ENCODE measurements at places on chromosomes 7 and 10.
A peak's percentile ranks its signal among the peaks of the same experiment; 100 is the strongest.

GRCh38 chr10:28970231-28970630 is 292.9 kb downstream of the BAMBI start:
- DNase-seq, result no peak

- DNase-seq, result no peak
Observed at GRCh38 chr10:34773636-34774630, 41.2 kb downstream of the PARD3 start.

GRCh38 chr7:67440321-67440720 is 443.7 kb downstream of the TYW1 start:
- no peak for DNase-seq

- DNase-seq, result no peak
Observed at GRCh38 chr7:116740755-116741462, 68.9 kb downstream of the MET start.

DNA sequence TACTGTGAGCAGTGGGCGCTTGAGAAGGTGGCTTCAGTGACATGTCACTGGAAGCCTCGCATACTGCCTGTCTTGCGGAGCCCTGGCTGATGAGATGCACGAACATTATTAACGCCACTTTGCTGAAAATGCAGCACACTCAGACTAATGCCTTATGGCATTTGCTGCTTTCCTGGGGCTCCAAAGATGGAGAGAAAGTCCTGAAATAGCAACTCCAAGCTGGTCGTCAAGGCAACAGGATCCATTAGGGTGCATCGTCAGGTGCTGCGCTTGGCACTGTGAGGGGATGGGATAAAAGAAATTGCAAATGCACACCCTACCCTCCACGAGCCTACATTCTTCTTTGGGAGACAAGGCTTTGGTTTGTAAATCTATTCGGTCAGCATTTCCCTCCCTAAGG is 592.5 kb downstream of the TYW1 start:
- DNase-seq, result no peak

DNA sequence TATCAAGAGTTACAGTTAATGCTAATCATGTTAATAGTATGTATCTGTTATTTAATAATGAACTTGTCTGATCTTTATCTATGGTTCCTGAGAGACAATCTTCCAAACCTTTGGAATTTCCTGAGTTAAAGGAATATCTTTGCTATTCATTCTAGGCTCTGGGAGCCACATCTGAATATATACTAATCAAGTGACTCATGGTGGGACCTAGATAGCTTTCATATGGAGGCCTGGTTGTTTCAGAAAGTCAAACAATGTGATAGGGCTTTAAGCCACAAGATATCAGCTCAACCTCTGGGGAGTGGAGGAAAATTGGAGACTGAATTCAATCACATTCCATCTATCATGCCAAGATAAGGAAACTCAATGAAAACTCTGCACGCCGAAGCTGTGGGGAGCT is 746.4 kb downstream of the TNS3 start:
- no peak for DNase-seq

- peak; percentile 40 for DNase-seq
Observed at GRCh38 chr10:87850742-87851205, 12.6 kb downstream of the KLLN start.

DNA sequence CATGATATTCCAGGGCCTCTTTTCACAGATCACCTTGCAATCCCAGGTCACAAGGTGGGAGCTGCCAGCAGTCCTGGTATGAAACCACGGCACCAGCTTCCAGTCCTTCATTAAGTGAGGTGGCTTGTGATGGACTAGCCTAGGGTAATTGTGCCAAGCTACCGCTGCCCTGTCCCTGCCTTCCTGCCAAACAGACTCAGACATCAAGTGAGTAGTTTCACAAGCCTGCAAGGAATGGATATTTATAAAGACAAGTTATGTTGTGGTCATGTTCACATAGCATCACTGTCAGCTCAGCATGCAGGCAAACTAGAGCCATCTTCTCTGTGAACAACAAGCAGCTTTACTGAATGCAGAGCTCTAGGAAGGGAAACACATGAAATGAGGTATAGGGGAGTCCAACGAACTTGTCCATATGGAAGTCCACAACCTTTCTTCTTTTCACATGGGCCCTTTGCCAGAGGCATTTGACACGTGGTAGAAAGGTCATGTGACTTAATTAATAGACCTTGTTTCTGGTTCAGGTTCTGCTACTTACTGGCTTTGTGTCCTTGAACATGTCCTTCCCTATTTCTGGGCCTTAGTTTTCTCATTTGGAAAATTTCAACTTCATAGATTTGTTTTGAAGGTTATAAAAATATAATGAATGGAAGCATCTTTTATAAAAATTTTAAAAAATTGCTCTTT is 1061.2 kb downstream of the KCNMA1 start:
- DNase-seq, result no peak

GRCh38 chr7:132392713-132393112 is 183.6 kb downstream of the PLXNA4 start:
- no peak for DNase-seq

DNA sequence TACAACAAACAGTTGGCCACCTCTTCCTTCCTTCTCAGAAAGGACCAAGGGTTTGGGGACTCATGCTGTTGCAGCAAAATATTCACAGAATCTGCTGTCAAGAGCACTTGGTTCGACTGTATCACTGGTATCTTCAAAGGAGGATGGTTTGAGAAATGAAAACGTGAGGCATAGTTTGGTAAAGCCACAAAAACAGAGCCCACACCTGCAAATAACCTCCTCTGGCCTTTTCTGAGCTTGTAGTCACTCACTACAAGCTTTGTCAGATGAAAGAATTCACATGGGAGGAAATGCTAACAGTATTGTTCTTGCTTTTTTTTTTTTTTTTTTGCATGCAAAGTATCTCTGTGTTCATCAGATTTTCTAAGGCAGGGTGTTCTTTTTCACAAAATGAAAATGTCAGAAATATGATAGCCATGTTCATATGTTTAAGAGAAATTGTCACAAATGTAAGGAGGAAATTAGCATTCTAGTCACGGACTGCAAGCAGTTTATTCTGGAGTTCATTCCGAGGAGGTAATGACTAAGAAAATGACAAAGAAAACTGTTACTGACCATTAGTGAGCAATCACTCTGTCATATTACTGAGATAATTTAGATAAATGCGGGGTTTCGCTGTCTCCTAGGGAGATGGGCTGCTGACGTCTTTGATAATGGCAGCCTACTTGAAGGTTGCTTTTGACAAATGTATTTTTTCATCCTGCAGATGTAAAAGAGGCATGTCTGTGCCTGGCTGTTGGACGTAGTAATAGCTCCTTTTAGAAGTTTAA is 117.8 kb upstream of the MYO3A start:
- no peak for DNase-seq

- DNase-seq, result peak; percentile 94
Observed at GRCh38 chr7:55365675-55366460, 731 bp downstream of the LANCL2 start.

- no peak for DNase-seq
Observed at GRCh38 chr7:156684661-156685060, 44.1 kb downstream of the RNF32 start.

DNA sequence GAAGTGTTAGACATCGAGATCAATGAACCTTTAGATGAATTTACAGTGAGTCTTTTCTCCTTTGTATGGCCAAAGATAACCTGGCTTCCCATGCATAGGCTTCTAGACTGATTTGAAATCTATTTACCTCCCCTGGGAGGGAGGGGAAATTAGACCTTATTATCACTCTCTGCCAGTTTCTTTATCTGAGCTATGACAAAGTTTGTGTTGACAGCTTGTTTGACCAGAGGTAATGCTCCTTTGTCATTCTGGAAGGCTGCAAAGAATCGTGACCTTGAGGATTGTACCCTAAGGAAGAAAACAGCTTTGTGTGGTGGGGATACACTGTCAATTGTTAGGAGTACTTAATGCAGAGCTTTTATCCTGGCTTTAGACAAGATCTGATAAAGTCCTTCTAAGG is 36.4 kb downstream of the RBM33 start:
- DNase-seq, result no peak

- no peak for DNase-seq
Observed at GRCh38 chr7:114008696-114009095, 89.9 kb upstream of the PPP1R3A start.

GRCh38 chr10:21889477-21890275 is 113.9 kb downstream of the DNAJC1 start:
- DNase-seq, result no peak

GRCh38 chr7:111012799-111013675 is 77.9 kb upstream of the LRRN3 start:
- peak; percentile 53 for DNase-seq

DNA sequence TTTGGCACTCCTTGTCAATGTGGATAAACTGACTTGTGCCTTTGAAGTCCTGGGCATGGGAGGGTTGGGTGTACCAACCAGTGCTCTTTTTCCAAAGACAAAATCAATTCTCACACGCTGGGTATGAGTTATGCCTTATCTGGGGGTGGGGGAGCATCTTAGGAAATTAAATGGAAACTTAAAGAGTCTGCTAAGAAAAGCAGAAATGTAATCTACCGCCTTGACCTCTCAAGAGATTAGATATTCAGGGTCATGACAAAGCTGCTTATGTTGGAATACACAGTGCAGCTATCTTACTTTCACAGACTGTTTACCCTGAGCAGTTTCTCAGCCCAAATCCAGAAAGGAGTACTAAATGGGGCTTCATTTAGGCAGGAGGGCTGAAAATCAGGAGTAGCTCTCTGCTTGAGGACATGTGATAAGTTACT is 2.6 kb downstream of the MEST start:
- DNase-seq, result no peak

- DNase-seq, result no peak
Observed at GRCh38 chr7:136053689-136054485, 76.7 kb upstream of the MTPN start.

DNA sequence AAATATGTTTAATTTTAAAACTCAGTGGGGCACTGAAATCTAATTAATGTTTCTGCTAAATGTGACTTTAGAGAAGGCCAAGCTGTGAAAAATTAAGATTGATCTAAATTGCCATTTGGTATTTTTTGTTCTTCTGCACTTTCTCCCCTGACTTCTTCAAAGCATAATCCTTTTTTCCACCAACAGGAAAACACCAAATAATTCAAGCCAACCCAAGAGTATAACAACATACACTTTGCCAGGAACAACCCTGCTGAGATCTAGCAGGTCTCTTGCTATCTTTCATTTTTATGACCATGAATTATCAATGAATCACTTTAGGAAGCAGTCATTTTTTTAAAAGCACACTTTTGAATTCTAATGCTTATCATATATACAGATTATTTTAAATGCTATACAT is 100.1 kb downstream of the USP6NL start:
- no peak for DNase-seq

- no peak for DNase-seq
Observed at GRCh38 chr10:92327445-92328433, 36.8 kb downstream of the MARCHF5 start.

DNA sequence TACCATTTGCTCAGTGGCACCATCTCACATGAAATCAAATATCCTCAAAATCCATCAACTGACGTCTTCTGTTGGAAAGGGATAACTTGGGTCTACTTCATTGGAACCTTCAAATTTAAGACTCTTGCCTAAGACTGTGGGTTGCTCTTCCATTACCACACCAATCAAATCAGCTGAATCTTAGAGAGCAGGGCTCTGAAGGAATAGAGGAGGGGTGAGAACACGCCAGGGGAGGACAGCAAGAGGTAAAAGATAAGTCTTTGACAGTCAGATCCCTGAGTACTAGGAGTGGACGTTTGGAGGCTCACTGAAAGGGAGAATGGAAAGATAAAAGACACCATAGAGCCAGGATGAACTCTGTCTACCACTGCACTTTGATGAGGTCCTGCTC is 107.5 kb downstream of the CCDC71L start:
- DNase-seq, result no peak

GRCh38 chr10:43224321-43224720 is 42.5 kb downstream of the RASGEF1A start:
- DNase-seq, result no peak

DNA sequence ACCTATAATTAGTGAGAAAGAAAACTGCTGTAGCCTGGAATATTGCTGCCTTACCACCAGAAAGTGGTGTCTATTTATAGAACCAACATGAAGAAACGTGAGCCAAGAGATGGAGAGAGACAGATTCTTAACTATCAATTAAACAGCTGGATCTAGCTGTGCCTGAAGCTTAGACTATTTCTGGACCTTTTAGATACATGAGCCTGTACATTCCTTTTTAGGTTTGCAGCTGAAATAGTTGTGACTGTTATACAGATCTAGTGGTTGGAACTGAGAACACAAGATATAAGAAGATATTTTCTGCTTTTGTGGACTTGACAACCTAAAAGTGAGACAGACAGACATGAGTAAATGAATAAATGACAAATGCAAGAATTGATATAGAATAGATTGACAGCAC is 73.4 kb downstream of the CDK14 start:
- DNase-seq, result no peak
